Stimulated activated CD4-positive, alpha-beta T cell treated with anti-CD3 and anti-CD28 coated beads, Interleukin-1b, Interleukin-23, amount 100 ng/mL, for 48 hours (primary cell): ENCODE measurements at places on chromosomes 3 and 15.

GRCh38 chr15:39887832-39888231, 32.2 kb downstream of the GPR176 start:
- DNase-seq: no peak

GRCh38 chr3:188972310-188972709, 199.5 kb upstream of the TPRG1 start:
- DNase-seq: no peak

GRCh38 chr3:99521551-99521950, 116.8 kb upstream of the COL8A1 start:
- no peak for DNase-seq

GRCh38 chr3:8777978-8778267, 8.5 kb upstream of the OXTR start:
- DNase-seq: no peak

- DNase-seq: no peak
Measured at GRCh38 chr3:42711491-42712343, 9.1 kb upstream of the HHATL start.

GRCh38 chr3:113218681-113219045, 7.3 kb downstream of the BOC start:
- no peak for DNase-seq

- no peak for DNase-seq
Measured at GRCh38 chr15:31609258-31609681, 282.6 kb downstream of the KLF13 start.

- DNase-seq: peak; percentile 87
Measured at GRCh38 chr15:40274350-40275274, 8.3 kb downstream of the ANKRD63 start.

- no peak for DNase-seq
Measured at GRCh38 chr3:176469694-176470205, 727.5 kb downstream of the TBL1XR1 start.

DNA sequence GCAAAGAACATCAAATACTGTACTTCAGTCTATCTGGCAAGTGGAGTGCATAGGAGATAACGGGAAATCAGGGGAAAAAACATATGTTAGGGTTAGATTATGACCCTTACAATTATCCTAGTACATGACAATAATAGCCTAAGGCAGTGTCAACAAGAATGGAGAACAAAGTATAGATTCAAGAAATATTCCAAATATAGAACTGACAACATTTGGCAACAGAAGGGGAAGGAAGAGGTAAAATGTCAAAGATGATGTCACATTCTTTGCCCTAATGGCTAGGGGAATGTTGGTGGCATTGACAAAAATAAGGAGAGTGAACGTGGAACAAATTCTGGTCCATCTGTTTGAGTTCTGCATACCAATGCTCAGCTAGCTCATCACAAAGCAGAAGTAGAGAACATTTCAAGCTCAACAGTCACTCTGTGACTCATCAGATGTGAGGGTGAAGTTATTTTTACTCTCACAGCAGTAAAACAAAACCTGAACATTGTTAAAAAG, 15.5 kb upstream of the ATP8B4 start:
- no peak for DNase-seq

- no peak for DNase-seq
Measured at GRCh38 chr15:25695875-25696760, 167.0 kb downstream of the ATP10A start.

GRCh38 chr3:45572755-45573154, 21.8 kb upstream of the LIMD1 start:
- no peak for DNase-seq

DNA sequence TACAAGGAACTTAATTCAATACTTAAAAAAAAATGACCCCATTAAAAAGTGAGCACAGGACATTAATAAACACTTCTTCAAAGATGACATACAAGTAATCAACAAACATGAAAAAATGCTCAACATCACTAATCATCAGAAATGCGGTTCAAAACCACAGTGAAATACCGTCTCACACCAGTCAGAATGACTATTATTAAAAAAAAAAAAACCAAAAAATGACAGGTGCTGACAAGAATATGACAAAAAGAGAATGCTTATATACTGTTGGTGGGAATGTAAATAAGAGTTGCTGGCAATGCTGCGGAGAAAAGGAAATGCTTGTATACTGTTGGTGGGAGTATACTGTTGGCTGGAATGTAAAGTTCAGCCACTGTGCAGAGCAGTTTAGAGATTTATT, 358.3 kb upstream of the CBLB start:
- no peak for DNase-seq

GRCh38 chr3:154967090-154967489, 113.0 kb upstream of the MME start:
- no peak for DNase-seq

DNA sequence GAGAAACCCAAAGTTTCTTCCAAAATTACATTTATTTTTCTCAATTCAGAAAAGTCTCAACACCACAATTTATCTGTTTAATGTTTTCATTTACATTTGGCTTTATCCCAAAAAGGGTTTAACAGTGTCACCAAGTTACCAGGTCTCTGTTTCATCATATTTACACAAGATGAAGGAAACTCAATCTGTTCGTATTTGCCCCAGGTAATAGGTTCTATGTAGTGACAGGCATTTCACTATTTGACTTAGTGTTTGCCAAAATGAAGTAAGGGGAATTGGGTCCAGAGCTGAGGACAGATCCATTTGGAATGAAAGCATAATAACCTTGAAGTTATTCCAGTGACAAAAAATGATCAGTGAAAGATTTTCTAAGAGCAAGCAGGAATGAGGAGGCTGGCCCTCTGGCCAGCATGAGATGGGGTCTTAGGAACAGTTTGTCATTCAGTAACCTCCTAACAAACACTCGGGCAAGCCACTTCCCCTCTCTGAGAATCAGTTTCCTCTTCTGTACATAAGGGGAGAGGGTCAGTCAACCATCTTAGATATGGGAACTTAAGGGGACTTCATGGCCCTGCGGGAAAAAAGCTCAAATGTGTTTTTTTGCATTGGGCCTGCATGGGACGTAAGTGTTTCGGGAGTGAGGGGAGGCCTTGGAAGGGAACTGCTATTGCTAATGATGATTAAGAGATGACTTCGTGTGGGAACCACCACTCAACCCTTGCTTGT, 31.8 kb downstream of the UMPS start:
- DNase-seq: no peak

GRCh38 chr3:129483870-129484269, 43.8 kb downstream of the IFT122 start:
- DNase-seq: no peak

DNA sequence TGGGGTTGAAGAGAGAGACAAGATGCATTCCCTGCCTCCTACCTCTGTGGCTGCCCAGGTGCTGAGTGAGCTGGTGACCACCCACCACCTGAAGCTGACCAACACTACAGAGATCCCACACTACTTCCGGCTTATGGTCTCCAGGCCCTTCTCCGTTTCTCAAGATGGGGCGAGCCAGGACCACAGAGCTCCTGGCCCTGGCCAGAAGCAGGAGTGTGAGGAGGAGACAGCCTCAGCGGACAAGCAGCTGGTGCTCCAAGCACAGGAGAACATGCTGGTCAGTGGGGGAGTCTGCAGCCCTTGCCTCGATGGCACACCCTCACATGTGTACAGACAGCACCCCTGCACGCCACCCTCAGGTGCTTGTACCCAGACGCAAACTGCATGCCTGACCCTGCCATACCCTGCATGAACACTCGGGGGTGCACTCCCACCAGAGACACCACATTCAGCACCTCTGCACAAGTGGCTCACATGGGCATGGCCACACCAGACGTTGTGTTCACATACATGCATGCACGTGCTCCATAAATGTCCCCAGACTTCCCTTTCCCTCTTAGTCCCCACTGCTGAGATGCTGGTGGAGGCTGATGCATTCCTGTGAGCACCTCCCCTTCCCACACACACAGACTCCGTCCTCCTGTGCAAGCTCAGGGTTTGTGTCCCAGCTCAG, 19.0 kb downstream of the ACAA1 start:
- DNase-seq: peak; percentile 75

DNA sequence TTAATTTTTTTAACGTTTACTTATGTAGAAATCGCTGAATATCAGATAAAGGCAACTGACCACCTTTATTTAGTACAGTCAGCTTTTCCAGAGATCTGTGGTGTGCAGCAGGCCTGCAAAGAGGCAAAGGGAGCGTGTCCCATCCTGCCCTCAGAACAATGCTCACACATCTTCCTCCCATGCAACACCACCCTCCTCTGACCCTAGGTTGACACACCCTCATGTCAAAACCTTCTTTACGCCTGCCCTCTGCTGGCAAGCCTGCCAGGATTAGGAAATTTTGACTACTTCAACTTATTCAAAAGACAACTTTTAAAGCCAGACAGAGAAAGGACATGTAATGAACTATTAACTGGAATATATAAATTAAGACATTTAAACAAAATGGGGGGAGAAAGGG, 513.7 kb downstream of the FOXP1 start:
- DNase-seq: peak; percentile 69

GRCh38 chr15:81947548-81947947, 98.3 kb downstream of the MEX3B start:
- DNase-seq: no peak

- no peak for DNase-seq
Measured at GRCh38 chr3:13007251-13007941, 65.8 kb downstream of the IQSEC1 start.

DNA sequence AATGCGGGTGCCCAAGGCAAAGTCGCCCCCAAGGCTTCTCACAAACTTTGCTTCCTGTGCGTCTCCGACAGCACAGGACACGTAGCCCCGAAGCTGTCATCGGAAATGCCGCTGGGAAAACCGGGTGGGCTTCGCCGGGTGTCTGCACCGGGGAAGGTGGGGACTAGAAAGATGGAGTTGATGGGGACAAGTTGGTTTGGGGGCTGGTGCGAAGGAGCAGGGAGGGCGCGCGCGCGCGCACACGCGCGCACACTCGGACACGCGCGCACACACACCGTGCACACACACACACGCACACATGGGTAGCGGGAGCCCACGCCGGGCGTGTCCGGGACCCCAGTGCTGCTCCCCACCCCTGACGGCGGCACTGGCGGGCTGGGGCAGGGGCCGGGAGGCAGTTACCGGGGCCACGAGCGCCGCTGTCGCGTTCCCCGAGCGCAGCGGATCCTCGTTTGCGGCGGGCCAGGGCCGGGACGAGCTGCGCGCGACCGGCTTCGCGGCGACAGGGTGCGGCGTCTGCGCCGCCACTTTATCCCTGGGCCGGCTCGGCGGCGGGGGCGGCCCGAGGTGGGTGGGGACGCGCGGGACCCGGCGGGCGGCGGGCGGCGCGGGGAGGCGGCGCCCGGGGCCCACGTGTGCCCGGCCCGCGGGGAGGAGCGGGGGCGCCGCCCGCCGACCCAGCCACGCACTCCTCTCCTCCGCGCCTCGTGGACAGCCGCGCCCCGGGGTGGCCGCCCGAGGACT, 539 bp upstream of the MGLL start:
- no peak for DNase-seq

- no peak for DNase-seq
Measured at GRCh38 chr3:114319453-114319852, 25.6 kb downstream of the TIGIT start.

- DNase-seq: peak; percentile 31
Measured at GRCh38 chr3:53287131-53287629, 31.4 kb upstream of the TKT start.

GRCh38 chr3:36864180-36865053, 80.4 kb downstream of the TRANK1 start:
- no peak for DNase-seq

DNA sequence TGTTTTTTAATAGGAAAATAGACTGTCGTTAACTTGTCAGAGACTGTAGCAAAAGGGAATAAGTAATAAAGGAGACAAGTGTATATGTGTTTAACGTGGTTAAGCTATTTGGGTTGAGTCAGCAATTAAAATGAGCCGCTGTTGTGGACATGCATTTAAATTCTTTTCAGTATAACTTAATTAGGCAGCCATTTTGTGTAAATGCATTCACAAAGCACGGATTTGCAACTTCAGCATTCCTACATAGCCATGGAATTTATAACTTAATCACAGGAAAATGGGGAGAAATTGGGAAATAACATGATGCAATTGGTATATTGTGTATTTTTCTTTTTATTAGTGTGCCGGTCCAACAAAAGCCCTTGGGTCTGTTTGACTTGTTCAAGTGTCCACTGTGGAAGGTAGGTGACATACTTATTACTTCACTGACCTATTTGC, 27.9 kb downstream of the USP3 start:
- no peak for DNase-seq

- no peak for DNase-seq
Measured at GRCh38 chr3:101036213-101036618, 43.0 kb upstream of the ABI3BP start.

- DNase-seq: no peak
Measured at GRCh38 chr15:29818141-29818540, 4.1 kb downstream of the TJP1 start.

DNA sequence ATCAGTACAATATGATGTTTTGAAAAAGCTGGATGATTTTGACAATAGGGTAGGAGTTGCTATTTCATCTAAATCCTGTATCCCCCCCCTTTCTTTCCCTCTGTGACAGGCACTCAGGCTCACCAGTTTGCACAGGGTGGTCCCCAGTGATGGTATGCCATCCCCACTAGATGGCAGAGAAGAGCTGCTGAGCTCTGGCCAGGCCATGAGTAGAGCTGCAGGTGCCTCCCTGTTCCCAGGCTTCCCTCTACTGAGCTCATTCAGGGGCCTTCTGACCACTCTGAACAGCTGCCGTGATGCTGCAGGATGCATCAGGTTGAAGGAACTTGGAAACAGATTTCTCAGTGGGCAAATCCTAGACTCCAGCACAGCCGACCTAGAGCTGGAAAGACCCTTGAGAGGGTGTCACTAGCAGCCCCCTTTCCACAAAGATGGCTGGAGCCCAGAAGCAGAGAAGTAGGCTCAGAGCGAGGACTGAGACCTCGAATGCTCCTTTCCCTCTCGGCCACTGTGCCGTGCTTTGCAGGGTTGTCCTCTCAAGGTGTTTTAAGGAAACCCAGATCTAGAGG, 45.1 kb downstream of the EFCAB12 start:
- DNase-seq: peak; percentile 36

GRCh38 chr3:57234613-57235575, 7.4 kb downstream of the APPL1 start:
- no peak for DNase-seq

DNA sequence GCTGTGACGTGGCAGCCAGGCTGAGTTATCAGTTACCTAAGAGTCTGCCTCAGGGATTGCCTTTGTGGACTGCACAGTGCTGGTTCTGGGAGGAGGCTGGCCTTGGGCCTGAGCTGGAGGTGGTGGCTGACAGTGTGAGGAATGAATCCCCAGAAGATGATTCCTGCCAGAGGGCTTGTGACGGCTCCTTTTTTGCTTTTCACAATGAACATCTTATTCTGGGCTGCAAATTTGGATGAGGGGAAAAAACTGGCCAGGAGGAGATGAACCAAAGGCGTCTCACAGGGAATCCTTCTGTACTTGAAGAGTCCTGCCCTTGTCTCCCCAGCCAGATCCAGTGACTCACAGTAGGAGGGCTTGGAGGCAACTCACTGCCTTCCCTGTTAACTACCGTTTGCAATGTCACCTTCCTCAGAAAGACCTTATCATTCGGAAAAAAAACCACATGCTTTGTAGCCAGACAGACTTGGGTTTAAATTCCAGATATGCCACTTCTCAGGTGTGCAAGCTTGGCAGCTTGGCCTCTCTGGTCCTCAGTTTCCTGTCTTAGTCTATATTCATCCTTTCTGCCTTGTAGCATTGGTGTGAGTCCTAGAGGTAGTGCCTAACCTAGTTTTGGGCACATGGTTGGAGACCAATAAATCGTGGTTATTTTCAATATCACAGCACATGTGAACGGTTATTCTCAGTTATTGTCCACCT, 19.1 kb downstream of the ST6GAL1 start:
- DNase-seq: no peak

- DNase-seq: no peak
Measured at GRCh38 chr15:73438651-73439050, 4.3 kb upstream of the REC114 start.

GRCh38 chr15:87817553-87817952, 439.0 kb downstream of the NTRK3 start:
- DNase-seq: no peak
